ENCODE measurements at places on chromosomes 3 and 15.
A peak's percentile ranks its signal among the peaks of the same experiment; 100 is the strongest.

- DNase-seq = no peak
These were observed 60.0 kb downstream of the CCK start for GRCh38 chr3:42205800-42206514.

DNA sequence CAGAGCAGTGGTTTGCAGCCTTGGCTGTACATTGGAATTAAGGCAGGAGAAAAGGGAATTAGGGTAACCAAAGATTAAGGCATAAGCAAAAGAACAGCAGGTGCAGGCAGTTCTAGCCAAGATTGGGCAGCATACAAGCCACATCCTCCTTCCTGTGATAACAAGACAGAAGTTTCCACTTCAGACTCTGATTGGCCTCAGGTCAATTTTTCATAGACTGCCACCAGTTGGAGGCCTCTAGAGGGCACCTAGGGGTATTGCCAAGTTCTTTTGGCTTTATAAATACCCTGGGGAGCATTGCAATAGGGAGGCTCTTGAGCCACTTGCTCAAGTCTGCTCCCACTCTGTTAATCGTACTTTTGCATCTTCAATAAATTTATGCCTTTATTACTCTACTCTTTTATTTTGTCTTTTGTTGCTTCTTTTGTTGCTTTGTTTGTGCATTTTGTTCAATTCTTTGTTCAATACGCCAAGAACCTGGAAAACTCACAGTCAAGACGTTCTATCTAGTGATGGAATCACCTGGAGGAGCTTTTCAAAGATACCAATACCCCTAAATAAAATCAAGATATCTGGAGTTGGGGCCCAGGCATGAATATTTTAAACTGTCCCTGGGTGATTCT is 32.2 kb upstream of the FMN1 start:
- no peak for DNase-seq

GRCh38 chr15:40855706-40856234 is 11.9 kb downstream of the SPINT1 start:
- no peak for DNase-seq

- no peak for DNase-seq
These were observed 4.9 kb downstream of the TM2D3 start for GRCh38 chr15:101647251-101647650.

- no peak for DNase-seq
These were observed 141.8 kb downstream of the THSD4 start for GRCh38 chr15:71256934-71257664.

GRCh38 chr3:124512881-124513609 is 217.2 kb upstream of the UMPS start:
- DNase-seq = no peak

DNA sequence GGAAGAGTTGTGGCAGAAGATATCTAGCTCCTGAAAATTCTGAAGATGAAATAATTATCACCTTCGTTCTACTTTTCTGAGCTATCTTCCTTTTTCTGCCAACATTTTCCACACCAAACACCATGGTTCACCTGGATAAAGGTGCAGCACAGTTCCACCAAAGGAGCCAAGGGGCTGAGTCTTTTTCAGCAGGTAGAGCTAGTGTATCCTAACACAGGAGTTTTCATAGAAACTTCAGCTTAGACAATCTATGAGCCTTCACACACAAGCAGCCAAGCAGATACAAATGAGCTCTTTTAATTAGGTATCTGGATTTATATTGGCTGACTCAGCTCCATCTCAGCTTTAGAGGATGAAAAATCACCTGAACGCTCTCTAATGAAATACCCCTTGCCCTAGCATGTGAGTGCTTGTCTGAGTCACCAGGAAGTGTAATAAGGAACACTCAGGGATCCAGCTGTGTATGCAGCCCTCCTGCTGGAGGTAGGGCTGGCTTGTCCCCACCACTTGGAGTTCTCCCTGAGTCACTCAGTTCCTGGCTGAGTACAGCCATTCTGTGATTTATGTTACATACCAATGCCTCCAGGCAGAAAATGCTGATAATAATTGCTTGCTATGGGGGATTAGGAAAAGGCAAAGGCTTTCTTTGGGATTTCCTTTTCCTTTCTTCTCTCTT is 385.7 kb downstream of the LSAMP start:
- no peak for DNase-seq

DNA sequence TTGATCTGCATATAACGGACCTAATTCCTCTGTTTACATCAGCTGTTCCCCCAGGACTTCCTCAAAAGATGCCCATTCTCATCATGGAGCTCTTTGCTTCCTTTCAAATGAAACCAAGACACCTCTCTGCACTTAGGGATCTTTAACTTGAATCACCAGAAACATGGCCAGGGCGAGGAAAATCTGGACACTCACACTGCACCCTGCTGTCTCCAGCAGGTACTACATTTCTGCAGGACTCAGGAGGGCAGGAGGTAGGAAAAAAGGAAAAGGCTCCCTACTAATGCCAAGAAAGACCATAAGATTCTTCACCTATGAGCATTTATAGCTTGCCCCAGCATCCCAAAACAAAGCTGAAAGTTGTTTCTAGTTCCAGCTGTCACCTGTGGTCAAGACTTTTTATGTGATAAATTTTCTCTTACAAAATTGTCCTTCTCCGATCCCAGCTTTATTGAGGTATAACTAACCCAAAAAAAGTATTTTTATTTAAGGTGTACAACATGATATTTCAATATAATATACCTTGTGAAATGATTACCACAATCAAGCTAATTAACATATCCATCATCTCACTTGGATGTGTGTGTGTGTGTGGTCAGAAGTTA is 87.3 kb upstream of the C15orf61 start:
- peak; percentile 39 for DNase-seq

- no peak for DNase-seq
These were observed 5.2 kb downstream of the GNAI2 start for GRCh38 chr3:50241163-50241562.

- no peak for DNase-seq
These were observed 31.1 kb downstream of the CYP11A1 start for GRCh38 chr15:74336061-74337005.

GRCh38 chr3:122745369-122746021 is 48.1 kb downstream of the HSPBAP1 start:
- no peak for DNase-seq

GRCh38 chr3:77599948-77600347 is 560.0 kb downstream of the ROBO2 start:
- no peak for DNase-seq

DNA sequence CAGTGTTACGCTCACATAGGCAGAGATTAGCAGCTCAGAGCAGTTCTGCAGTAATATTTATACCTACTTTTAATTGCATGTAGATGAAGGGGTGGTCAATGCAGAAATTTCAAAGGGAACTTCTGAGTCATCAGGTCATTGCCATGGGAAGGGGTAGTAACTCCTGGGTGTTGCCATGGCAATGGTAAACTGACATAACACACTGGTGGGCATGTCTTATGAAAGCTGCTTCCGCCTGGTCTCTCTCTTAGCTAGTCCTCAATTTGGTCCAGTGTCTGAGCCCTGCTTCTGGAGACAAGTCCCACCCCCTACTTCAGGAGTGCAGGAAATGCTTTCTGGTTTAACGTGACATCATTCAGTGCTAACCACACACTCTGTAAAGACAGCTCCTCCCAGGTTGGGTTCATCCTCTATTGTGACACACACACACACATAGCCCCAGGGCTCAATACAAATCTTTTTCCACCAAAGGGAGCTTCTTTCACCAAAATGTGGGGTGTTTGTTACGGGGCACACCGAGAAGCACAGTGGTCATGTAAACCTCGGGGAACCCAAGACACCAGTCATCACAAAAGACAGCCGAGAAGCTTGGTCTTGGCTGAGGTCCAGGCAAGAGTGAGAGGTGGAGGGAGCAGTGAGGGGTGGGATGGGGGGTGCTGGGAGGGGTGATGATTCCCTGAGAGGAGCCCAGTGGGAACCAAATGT is 74.5 kb downstream of the TLE3 start:
- DNase-seq = peak; percentile 29

DNA sequence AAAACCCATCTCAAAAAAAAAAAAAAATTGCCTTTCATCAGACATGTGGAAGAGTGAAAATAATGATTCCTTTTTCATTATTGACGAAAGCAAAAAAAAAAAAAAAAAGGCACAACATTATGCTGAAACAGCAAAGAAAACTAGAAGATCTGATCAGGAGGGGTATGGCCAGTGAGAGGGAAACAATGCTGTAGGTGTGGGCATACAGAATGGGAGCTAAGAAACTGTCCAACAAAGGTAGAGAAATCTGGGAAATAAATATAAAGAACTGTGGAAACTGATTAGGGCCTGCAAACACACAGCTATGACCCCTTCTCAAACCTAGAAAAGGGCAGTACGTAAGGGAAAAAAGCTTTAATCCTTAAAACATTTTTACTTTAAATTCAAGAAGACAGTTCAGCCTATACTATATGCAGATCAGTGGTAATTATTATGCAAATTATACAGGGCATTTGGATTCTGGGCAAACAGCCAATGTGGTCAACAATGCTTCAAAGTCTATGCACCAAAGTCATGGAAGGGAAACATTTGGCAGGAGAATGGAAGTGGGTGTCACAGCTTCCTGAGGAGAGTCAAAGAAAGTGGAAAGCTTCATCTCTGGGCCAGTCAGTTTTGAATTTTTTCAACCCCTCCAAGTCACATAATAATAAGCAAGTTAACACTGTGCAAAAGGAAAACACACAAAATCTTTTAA is 68.3 kb upstream of the SLC12A8 start:
- DNase-seq = peak; percentile 82

- DNase-seq = no peak
These were observed 185.9 kb upstream of the LINGO1 start for GRCh38 chr15:77818484-77819047.

DNA sequence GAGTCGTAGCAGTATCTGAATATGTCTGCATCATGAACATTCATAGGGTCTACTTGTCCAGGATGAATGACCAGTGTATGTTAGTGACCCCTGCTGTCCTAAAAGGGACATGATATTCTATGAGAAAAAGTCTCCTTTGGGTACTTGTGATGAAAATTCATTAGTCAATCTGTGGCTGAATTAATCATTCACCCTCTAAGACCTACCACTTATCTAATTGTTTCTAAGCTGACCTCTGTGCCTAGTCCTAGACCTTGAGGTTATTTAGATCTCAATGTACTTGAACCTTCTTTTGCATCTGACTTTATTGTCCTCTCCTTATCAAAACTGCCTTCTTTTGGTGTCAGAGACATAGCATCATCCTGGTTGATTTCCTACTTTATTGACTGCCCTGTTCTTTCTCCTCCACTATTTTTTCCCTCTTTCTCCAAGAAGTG is 799.3 kb downstream of the DIPK2A start:
- no peak for DNase-seq

- DNase-seq = no peak
These were observed 8.3 kb upstream of the SLC12A8 start for GRCh38 chr3:125220727-125221429.

GRCh38 chr3:155185631-155186071 is 105.5 kb downstream of the MME start:
- DNase-seq = no peak

DNA sequence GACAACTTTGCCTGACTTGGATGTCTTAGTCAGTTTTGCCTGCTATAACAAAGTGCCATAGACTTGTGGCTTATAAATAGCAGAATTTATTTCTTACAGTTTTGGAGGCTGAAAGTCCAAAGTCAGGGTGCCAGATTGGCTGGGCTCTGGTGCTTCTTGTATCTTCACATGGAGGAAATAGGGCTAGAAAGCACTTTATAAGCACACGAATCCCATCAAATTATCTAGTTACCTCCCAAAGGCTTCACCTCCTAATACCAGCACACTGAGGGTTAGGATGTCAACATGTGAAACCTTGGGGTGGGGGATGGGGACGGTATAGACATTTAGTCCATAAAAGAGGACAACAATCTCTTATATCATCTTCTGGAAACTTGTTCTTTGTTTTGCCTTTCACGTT is 116.8 kb downstream of the SQOR start:
- no peak for DNase-seq

DNA sequence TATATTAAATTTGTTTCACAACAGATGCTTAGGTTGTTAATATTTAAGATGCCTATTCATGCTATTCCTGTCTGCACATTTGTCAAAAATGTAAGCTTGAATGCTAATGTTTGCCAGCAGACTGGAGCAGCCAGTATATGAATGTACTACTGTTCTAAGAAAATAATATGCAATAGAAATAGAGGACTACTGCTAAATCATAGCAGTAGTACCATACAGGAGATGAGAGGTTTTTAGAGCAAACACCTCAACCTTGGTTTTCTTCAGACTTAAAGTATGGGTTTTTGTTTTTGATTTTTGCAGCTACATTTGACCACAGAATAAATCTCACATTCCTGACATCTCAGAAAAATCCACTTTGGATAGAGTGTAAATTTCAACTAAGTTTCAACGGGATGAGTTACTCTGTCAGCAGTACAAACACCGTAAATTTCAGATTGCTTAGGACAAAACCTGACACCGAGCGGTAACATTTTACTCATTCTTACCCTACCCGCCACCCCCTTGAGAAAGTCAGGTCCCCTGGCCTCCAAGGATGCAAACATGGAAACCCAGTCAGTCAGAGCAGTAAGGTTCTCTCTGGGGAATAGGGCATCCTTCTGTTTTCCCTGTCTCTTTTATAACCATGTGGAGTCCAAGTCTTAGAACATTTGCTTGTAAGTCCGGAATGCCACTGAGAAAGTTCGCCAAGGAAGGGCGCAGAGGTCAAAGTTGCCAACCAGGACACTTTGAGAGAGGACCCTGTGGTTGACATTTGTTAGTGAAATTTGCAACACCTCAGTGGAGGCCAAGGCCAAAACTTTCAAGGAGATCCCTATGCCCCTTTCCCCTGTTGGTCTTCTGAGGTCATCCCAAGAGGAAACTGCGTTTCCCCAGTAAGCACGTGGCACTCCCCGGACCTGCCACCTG is 17.9 kb upstream of the SATB1 start:
- DNase-seq = no peak

DNA sequence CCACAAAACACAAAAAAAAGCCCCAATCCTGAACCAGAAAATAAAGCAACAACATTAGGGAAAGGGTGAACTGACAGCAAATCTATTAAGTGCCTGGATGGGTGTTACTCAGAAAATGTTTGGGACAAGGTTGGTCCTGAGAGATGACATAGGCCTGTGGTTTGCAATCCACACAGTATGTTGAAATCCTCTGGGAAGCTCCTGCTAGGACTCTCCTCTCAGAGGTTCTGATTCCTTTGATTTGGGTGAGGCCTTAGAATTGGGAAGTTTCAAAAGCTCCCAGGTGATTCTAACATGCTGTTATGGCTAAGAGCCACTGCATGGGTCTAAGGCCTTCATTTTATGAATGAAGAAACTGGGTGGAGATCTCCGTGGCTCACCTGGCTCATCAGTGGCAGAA is 18.4 kb downstream of the CLDN1 start:
- no peak for DNase-seq

DNA sequence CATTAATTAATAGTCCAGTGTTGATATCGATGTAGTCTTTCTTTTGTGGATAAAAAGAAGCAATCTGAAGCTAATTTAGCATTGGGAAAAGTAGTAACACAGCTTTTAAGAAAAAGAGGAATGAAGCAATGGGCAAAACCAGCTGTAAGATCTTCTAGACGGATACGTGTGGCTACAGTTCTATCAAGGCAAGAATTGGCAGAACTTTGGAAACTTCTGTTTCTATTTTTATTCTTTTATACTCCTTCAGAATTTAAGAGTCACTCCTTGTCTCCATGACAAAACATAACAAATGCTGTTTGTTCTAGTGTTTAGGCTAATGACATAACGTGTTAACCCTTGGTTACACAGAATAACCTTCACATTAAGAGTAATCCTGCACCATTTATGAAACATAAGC is 289.2 kb downstream of the ROBO2 start:
- DNase-seq = no peak

GRCh38 chr3:171125010-171125409 is 98.5 kb upstream of the SLC2A2 start:
- DNase-seq = no peak
